Stimulated activated CD4-positive, alpha-beta T cell treated with anti-CD3 and anti-CD28 coated beads, Interleukin-12 subunit alpha, Interleukin-12 subunit beta, amount 100 ng/mL, for 24 hours (primary cell): ENCODE measurements at places on chromosomes 3 and 15.

DNA sequence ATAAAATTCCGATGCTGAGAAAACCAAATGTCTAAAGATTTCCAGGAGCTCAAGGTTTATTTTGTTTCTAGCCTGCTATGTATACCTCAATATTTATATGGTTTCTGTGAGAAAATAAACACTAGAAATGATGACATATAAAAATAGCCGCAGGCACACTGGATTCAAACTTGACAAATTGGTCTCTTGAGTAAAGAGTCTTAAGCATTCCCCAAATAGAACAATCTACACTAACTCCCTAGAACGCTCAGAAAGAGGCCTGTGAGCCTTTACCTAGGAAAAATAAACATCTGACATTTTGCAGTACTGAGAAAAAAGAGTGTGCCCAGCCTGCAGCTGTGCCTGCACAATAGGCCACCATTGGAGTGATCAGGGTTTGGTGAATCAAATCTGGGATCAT, 75.2 kb downstream of the NEK10 start:
- DNase-seq, result no peak

DNA sequence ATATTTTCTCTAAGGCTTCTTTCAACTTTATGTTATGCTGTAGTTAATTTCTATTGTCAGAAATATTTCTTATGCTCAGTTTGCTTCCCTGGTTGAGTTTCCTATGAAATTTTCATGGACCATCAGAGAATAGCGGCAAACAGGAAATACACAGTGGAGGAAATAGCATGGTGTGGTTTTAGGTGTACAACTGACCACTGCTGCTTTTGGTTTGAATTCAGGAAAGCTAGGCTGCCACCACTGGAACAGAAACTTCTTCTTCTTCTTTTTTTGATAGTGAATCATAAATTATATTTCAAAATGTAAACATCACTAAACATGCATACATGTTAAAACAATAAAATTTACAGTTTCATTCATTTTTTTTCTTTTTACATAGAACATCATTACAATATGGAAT, 316.6 kb upstream of the TGFBR2 start:
- DNase-seq, result no peak

DNA sequence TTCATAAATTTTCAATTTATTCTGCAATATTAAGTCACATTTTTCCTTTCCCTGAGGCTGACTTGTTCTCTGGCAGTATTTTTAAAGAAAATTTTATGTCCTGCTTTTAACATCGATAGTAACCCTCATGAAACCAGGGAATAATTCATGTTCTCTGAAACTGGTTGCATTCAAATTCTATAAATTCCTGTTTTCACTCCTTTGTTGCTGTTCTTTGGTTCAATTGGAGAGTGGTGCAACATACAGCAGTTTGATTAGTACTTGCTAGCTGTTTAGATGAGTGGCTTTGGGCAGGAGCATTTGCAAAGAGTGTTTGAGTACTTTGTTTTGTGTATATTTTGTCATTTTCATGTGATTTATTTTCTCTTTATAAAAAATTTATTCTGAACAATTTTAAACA, 19.2 kb downstream of the ZIC1 start:
- DNase-seq, result no peak

- DNase-seq, result no peak
Observed at GRCh38 chr15:37756407-37756806, 178.0 kb upstream of the TMCO5A start.

- no peak for DNase-seq
Observed at GRCh38 chr3:29282427-29283230, 1.8 kb downstream of the RBMS3 start.

DNA sequence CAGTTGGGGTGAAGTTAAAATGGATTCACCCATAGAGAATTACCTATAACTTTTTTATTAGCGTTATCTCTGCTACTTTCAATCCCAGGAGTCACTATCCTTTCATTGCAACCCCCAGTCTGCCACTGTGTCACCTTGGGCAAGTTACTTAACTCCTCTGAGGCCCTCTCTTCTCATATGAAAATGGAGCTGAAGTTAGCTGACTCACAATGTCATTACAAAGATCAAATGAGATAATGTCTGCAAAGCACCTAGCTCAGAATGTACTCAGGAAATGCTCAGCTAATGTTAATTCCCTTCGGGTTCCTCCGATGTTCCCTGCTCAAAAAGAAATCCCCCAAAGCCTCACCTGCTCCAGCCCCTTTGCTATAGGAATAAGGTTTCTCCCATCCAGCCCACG, 50.0 kb downstream of the TRIM42 start:
- DNase-seq, result no peak

GRCh38 chr15:86830304-86830703, 750.6 kb downstream of the AGBL1 start:
- DNase-seq, result no peak

- no peak for DNase-seq
Observed at GRCh38 chr15:74655424-74655823, 39.8 kb downstream of the CLK3 start.

GRCh38 chr15:79025201-79025600, 65.4 kb downstream of the RASGRF1 start:
- no peak for DNase-seq

DNA sequence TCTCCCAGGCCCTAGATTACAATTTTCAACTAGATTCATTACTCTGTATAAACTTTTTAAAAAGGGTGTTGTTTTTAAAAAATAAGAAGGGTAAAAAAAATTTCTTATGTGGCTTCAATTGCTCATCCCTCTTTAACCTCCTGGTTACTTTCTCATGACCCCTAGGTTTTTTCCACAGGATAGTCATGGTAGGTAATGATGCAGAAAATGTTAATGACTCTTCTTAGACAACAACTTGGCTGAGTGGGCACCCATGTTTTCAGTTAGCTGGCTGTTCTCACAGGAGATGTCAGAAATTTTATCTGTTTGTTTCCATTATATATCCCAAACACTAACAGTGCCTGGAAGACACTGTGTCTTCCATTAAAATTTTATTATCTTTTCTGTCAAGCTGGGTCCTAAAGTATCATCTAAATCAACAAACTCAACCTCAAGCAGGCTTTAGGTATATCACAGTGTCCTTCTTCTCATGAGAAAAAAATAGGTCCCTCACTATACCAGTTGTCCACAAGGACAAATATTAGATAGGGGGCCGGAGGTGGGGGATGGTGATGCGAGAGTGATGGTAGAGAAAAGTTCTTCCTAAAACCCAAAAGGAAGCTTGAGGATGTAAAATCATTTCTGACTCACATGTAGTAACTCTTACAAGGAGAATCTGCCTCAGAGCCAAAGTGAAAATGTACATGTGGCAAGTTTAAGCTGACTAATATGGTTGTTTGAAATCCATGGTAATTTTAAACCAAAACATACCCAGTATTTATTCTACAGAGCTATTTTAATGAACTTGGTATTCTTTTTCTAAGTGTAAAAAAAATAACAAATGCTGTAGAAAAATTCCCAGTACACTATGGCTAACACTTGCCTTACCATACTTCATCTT, 43.3 kb downstream of the PLOD2 start:
- no peak for DNase-seq

DNA sequence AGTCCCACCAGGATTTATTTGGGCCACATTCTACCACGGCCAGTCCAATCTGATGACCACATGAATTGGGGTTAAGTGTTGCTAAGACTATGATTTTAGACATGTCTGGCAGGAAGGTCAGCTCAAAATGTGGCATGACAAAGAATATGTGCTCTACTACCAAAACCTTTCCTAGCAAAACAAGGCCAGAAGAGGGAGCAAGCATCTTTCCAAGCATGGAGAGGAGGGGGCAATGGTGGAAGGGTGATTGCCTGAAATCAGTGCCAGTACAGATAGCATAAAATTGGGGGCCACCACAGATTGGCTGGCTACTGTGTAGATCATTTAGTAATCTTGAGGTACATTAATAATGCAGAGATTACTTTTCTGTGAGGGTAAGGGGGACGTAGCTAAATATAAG, 43.2 kb downstream of the TMEM39A start:
- no peak for DNase-seq

- no peak for DNase-seq
Observed at GRCh38 chr15:66100761-66101160, 152.8 kb downstream of the MEGF11 start.

- no peak for DNase-seq
Observed at GRCh38 chr15:77527831-77528231, 104.9 kb downstream of the LINGO1 start.

DNA sequence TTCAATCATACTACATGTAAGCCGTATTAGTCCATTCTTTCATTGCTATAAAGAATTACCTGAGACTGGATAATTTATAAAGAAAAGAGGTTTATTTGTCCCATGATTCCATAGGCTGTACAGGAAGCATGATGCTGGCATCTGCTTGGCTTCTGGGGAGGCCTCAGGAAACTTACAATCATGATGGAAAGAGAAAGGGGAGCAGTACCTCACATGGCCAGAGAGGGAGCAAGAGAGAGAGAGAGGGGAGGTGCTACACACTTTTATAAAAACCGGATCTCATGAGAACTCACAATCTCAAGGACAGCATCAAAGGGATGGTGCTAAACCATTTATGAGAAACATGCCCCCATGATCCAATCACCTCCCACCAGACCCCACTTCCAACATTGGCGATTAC, 14.3 kb upstream of the CLASP2 start:
- no peak for DNase-seq

GRCh38 chr3:64890466-64890865, 202.7 kb upstream of the ADAMTS9 start:
- no peak for DNase-seq

- DNase-seq, result no peak
Observed at GRCh38 chr3:126464997-126465396, 10.7 kb downstream of the ZXDC start.

DNA sequence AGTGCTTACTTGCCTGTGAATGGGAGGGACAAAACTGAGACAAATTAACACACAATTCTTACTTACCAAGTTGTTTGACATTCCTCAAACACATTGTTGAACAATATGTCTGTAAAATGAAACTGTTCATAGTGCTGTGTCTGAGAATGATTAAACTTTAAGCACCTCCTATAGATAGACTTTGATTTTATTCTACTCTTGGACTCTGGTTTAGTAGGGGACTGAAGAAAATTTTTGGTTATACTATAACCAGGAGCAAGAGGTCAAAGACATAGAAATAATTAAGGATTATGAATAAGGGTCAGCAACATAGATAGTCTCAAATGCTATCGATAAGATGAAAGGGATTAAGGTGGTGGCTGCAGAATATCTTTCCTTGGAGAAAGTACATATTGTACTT, 7.9 kb upstream of the MTFMT start:
- DNase-seq, result no peak

DNA sequence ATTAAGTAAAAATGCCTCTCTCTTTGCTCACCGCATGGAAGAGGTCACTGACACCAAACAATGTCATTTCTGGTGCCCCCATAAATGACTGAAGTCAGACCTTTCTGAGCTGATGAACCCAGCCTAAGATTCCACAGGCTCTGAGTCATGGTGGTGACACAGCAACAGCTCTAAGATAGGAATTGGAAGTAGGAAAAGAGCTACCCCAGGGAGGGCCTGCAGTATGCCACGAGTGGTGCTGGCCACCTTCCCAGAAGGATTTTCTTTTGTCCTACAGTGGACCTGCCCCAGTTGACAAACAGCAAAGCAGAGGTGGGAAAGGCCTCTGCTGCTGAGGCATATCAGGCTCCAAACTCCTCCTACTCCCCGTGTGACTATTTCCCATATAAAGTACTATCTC, 208.1 kb downstream of the MINAR1 start:
- no peak for DNase-seq

GRCh38 chr3:124532071-124532470, 198.2 kb upstream of the UMPS start:
- DNase-seq, result no peak

DNA sequence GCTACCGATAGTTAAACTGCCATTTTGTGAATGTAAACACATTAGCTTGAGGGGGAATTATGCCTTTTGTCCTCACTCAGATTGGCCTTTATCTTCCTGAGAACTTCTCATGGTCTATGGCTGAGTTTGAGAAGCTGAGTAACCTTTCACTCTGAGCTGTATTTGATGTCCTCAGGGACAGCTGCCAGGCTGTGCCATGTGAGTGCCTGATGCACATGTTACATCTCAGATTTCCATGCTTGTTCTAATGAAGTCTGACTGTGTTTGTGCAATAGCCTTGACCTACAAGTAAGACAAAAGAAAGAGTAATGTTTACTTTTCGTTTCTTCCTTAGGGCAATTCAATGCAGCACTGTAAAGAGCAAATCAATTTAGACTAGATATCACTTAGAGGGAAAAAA, 44.1 kb upstream of the ARL6 start:
- no peak for DNase-seq

DNA sequence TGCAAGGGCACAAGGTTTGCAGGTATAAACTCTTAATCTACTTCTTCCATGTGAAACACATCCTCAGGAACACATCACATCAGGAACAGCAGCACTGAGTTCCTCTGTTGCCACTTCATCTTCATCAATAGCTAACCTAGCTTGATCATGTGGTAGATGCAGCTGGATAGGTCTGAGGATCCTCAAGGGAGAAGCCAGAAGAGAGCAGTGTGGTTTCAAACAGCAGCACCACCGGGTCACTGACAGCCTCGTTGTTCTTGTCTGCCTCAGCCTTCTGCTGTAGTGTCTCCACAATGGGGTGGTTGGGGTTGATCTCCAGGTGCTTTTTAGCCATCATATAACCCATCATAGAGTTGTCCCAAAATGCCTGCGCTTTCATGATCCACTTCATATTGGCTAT, 58.8 kb downstream of the ADAM10 start:
- DNase-seq, result no peak

GRCh38 chr15:83837945-83838571, 184.1 kb downstream of the ADAMTSL3 start:
- DNase-seq, result no peak

DNA sequence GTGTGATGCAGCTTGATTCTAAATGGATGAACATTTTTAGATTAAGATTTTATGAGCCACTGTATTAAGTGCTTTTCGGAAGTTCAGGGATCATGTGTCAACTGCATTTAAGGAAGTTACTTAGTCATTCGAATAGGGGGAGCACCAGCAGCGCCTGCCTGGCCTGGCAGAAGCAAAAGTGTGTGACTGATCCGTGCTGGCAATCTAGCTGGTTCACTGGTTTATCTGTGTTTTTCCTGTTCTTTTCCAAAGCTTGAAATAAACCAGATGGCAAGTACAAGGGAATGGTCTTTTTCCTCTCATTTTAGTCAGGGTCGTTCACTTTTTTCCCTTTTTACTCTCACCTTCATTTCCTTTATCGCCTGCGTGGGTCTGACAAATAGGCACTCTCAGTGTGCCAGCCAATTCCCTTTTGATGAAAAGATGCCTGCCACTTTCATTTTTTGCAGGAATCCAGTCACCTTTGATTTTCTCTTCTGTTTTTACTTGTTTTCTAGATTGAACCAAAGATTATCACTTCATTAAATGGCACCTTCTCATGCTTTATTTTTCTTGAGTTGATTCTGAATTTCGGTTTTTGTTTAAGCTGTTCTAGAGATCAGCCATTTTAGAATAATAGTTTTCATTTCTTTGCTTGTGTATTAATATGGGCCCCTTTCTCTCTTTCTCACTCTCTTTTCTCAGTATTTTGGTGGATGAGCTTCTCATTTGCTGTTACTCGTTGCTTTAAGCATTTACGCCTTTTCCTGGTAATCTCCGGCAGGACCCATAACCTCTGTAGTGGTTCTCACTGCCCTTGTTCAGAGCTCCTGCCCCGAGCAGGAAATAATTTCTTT, 2.8 kb downstream of the ABHD2 start:
- DNase-seq, result peak; percentile 35

- DNase-seq, result no peak
Observed at GRCh38 chr3:25697553-25697952, 32.8 kb upstream of the TOP2B start.

- DNase-seq, result no peak
Observed at GRCh38 chr3:178386401-178386800, 149.8 kb upstream of the KCNMB2 start.

GRCh38 chr3:88150371-88150770, 612 bp downstream of the C3orf38 start:
- DNase-seq, result no peak

- DNase-seq, result no peak
Observed at GRCh38 chr3:194779729-194780224, 94.1 kb downstream of the FAM43A start.
